Activated naive CD4-positive, alpha-beta T cell treated with Interleukin-2 at 50 U/mL for 16 hours (primary cell): ENCODE measurements at places on chromosomes 2 and 18.

GRCh38 chr2:80078290-80079036 lies 226.1 kb downstream of the LRRTM1 start:
- DNase-seq, result no peak

- no peak for DNase-seq
Observed at GRCh38 chr2:71474116-71474743, 20.9 kb downstream of the DYSF start.

DNA sequence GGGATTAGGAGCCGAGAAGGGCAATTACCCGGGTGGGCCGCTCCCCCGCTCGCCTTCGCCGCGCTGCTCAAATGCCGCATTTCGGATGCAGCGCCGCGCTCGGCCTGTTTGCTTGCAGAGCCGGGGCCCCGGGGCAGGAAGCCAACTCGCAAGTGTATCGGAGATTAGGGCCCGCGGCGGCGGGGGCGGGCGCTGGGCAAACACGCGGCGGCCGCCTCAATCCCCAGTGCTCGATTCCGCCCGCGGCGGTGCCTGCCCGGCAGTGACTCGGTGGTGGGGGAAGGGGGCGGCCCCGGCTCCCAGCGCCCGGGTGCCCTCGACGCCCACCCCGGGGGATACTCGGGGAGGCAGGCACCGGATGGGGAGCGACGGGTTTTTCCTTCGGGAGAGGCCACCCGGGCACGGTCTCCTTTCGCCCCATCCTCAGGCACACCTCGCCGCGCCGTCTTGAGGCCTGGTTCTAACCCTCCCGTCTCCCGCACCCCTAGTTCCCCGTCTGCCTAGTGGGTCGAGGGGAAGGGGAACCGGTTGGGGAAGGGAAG lies 26.6 kb upstream of the NOTO start:
- DNase-seq, result peak; percentile 75

GRCh38 chr18:907885-908757 lies 3.5 kb downstream of the ADCYAP1 start:
- DNase-seq, result no peak

DNA sequence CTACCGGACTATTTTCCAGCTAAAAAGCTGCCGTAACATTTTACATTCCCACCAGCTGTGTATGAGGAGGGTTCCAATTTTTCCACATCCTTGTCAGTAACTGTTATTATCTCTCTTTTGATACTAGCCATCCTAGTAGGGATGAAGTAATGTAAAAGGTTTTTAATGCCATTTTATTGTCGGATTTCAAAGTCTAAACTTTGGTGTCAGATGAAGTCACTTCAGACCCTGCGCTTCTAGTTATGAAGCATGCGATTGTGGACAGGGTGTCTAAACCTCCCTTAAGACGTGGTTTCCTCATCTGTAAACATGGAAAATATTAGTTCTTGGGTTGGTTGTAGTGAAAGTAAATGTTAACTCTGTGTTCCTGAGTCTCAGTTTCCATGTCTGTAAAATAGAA lies 4.7 kb downstream of the DGKD start:
- DNase-seq, result no peak

DNA sequence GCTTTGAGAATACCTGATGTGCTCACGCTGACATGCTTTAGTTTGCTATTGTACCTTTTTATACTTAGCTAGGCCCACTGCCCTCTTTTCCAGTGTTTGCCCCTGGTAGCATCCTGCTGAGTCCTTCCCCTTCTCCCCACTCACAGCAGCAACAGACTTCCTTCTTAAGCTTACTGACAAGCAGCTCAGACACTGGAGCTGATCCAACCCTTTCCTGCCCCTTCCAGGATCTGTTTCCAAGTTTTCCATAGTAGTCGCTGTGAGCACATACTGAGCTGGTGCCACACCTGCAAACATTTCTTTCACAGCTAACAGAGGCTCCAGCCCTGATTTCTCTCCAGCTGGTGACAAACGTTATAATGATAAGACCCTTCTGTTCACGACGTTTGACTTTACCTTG lies 991.4 kb upstream of the CELF4 start:
- no peak for DNase-seq

GRCh38 chr2:54083445-54083844 lies 32.0 kb upstream of the ACYP2 start:
- no peak for DNase-seq

GRCh38 chr18:57009844-57010243 lies 137.0 kb upstream of the BOD1L2 start:
- DNase-seq, result no peak

DNA sequence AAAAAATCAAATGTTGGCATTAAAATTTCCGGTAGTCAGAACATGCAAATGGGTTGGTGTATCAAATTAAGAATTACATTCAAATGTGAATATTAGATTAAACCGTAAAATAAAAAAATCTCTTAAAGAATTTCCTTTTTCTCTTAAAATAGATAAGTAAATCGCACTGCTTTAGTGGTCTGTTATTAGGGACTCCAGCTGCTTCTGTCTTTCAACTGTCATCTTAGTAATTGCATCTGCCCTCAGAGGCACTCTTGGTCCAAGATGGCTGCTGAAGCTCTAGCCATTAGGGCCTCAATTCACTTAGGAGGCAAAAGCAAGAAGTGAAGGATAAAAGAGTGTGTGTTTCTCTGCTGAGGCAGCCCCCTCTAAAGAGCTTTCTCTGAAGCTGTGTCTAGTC lies 132.4 kb downstream of the MGAT5 start:
- DNase-seq, result no peak

GRCh38 chr2:119958670-119959268 lies 54.1 kb upstream of the EPB41L5 start:
- DNase-seq, result no peak

- DNase-seq, result no peak
Observed at GRCh38 chr2:11543337-11544216, 9.7 kb downstream of the GREB1 start.

GRCh38 chr2:131425231-131425941 lies 50.5 kb upstream of the TUBA3D start:
- DNase-seq, result no peak

DNA sequence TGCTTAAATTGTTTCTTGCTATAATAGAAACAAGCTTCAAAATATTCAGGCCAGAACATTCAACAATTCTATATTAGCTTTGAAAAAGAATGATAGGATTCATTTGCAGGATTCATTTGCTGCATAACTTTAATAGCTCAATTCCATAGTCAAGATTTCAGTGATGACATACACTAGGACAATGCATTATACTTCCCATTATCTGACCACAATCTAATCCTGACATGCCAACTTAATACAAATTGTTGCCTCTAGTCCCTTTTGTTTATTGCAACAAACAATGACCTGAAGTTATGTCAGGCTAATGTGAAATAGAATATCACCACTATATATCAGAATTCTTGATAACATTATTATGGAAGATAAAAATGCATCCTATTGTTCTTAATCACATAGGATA lies 169.4 kb downstream of the DNAH7 start:
- DNase-seq, result no peak

GRCh38 chr2:235719146-235719942 lies 225.5 kb downstream of the AGAP1 start:
- DNase-seq, result no peak

- no peak for DNase-seq
Observed at GRCh38 chr2:169476459-169476858, 2.8 kb upstream of the BBS5 start.

- DNase-seq, result no peak
Observed at GRCh38 chr2:39990335-39990900, 211.4 kb upstream of the THUMPD2 start.

DNA sequence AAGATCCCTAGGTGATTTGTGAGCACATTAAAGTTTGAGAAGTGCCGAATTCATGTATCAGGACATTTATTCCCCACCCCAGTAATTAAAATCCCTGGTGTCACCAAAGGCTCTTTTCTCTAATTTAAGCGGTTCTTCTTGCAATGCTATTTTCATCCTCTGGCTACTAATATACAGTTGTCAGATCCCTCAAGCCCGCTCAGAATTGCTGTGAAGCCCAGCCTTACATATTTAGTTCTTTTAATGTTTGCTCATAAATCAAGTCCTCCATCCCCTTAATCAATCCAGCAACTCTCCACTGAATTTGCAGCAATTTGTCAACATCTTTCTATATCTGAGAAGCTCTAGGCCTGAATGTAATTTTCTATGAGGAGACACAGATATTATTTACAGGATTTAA lies 437.9 kb downstream of the PIK3C3 start:
- DNase-seq, result no peak

- no peak for DNase-seq
Observed at GRCh38 chr2:156459720-156460119, 23.5 kb downstream of the GPD2 start.
